A549 treated with ZK216348 at 1 μM for 4 hours (cell line): ENCODE measurements at places on chromosomes 5 and 9. TPM values are rescaled to one million over a fixed set of nuclear protein-coding genes. Genes with fewer than 3 reads are reported as not detected.

RETREG1 gene
- 2.8 to 3.7 TPM (median 3.6 TPM) in 5 replicates for total RNA-seq

OSMR gene
- total RNA-seq: 49.0 to 77.8 TPM (median 68.1 TPM) in 5 replicates

RIMOC1 gene
- total RNA-seq: 6.0 to 13.1 TPM (median 10.0 TPM) in 5 replicates

CTXN3 gene
- total RNA-seq: not detected in 5 replicates

IL5 gene
- not detected in 5 replicates for total RNA-seq

THOC3 gene
- 52.1 to 60.1 TPM (median 58.4 TPM) in 5 replicates for total RNA-seq

PCDHGA8 gene
- 0.02 to 0.06 TPM (median 0.04 TPM) in 3 of 5 replicates, not detected in the others for total RNA-seq

PCAT7 gene
- 0.41 to 1.1 TPM (median 0.94 TPM) in 5 replicates for total RNA-seq

PKD2L2 gene
- total RNA-seq: not detected in 5 replicates

SMIM33 gene
- total RNA-seq: not detected in 5 replicates

PALM2AKAP2 gene
- 0.06 to 0.59 TPM (median 0.34 TPM) in 5 replicates for total RNA-seq
